SW 1271 (cell line): ENCODE measurements at places on chromosomes 13 and 19.

DNA sequence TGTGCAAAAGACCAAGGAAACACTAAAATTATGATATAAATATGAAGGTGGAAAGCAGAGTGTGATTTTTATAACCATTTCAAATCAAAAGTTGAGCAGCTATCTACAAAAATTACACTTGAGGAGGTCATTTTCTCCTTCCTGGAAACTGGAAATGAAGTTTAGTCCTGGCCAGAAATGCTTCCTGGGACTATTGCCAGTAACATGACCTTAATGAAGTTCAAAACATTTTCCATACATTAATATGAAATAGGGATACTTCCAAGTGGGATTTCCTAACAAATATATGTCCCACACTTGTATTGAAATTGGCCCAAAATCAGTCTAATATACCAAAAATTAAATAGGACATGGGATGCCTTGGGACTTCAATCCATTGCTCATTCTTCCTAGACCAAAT is 1556.8 kb upstream of the MIR17HG start:
- no peak for DNase-seq

- no peak for DNase-seq
These were observed 843 bp downstream of the ANO8 start for GRCh38 chr19:17333611-17334413.

DNA sequence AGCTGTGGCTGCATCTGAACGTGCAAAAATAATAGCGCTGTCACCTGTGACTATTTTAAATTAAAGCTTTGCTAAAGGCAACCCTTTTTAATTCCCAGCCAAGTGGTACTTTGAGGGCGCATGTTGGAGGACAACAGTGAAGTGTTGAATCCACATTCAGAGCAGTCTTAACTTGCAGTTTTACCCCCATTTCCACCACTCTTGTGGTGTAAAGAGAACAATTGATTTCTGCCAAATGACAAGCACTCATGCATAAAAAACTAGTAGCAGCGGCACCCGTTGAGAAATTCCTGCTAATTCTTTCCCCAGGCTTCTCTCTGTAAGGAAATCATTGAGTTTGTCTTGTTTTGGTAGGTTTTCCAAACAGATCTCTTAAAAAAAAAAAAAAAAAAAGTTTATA is 1033.3 kb downstream of the EFNB2 start:
- no peak for DNase-seq

DNA sequence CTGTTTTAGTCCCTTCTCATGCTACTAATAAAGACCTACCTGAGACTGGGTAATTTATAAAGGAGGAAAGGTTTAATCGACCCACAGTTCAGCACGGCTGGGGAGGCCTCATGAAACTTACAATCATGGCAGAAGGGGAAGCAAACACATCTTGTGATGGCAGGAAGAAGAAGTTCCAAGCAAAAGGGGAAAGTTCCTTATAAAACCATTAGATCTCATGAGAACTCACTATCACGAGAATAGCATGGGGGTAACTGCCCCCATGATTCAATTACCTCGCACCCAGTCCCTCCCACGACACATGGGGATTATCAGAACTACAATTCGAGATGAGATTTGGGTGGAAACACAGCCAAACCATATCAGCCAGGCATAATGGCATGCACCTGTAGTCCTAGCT is 13.0 kb upstream of the STRN4 start:
- DNase-seq: no peak
